ENCODE measurements at places on chromosomes 12 and 14.

DNA sequence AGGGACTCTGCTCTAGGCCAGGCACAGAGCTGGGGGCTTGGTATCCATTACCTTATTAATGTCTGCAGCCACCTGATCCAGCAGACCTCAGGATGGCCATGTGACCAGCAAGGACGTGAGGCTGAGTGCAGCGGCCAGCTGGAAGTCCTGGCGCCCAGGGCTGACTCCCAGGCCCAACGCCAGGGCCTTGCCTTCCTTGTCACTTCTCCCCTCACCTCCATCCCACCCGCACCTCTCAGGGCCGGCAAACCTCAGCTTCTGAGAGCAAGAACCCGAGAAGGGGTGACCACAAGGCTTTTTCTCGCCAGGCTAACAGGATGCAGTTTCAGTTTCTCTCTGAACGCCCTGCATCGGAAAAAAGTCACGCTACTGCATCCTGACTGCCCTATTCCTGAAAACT, 15.4 kb downstream of the RAB35 start:
- no peak for DNase-seq

GRCh38 chr12:9784816-9785215, 24.1 kb upstream of the CD69 start:
- DNase-seq: no peak

- no peak for DNase-seq
Measured at GRCh38 chr12:11673666-11674461, 24.4 kb downstream of the ETV6 start.

DNA sequence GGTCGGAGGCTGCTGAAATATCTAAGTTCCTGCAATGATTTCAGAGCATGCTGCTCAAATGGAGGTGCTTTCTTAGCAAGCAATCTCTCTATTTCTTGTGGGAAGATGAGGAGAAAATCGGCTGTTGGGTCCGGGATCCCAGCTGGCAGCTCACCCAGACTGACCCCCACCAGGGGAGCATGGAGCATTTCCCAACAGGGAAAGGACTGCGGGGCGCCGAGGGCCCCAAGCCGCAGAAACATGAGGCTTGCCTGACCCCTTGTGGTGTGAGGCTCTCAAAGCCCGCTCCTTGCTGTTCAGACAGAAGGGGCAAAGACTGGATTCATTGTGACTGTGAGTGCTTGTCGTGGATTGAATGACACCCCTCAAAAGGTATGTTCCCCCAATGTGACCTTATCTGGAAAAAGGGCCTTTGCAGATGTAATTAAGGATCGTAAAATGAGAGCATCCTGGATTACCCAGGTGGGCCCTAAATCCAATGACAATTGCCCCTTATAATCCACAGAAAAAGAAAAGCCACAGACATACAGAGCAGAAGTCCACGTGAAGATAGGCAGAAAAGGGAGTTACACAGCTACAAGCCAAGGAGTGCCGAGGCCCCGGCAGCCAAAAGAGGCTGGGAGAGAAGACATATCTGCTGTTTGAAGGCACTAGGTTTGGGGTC, 116.3 kb upstream of the VASH1 start:
- DNase-seq: peak; percentile 27

DNA sequence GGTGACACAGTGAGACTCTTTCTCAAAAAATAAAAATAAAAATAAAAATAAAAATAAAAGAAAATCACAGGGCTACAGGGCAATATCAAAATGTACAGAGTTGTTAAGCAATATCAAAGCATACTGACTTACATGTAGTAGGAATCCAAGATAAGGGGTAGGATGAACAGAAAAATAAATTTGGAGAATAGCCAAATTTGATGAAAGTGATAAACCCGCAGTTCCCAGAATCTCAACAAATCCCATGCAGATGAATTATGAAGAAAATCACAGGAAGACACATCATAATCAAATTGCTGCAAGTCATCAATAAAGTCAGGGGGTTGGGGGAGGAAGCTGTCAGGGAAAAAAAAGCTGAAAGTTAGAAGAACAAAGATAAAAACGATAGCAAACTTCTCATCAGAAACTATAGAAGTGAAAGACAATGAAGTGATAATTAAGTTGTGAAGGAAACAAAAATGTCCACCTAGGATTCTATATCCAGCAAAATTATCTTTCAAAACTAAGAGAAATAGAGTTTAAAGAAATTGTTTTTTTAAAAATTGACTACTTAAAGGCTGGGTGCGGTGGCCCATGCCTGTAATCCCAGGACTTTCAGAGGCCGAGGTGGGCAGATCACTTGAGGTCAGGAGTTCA, 15.4 kb downstream of the DDHD1 start:
- no peak for DNase-seq

DNA sequence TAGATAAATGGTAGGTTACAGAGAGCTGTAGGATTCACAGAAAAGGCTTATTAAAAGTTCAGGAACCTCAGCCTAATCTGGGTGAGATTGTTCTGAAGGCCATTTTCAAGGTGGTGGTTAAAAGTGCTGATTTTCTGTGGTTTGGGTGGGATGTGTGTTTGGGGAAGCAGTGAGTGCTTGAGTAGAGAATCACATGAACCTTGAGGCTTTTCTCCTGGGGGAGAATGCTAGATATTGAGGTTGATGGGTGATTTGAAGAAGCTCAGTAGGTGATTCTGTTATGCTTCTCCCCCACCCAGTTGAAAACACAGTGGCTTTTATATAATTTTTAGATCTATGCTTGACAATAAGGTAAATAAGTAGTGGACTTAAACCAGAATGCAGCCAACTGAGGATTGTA, 420.9 kb downstream of the PCNX1 start:
- DNase-seq: no peak

DNA sequence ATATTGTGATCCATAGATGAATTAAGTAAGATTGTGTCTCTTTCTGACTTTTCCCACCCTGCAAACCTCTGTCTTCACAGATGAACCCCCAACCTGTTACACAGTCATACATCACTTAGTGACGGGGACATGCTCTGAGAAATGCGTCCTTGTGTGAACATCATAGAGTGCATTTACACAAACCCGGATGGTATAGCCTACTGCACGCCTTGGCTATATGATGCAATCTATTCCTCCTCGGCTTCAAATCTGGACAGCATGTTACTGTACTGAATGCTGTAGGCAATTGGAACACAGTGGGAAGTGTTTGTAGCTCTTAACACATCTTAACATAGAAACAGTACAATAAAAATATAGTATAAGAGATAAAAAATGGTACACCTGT, 7.4 kb upstream of the TESPA1 start:
- no peak for DNase-seq

- DNase-seq: no peak
Measured at GRCh38 chr12:63098851-63099250, 52.1 kb downstream of the AVPR1A start.

DNA sequence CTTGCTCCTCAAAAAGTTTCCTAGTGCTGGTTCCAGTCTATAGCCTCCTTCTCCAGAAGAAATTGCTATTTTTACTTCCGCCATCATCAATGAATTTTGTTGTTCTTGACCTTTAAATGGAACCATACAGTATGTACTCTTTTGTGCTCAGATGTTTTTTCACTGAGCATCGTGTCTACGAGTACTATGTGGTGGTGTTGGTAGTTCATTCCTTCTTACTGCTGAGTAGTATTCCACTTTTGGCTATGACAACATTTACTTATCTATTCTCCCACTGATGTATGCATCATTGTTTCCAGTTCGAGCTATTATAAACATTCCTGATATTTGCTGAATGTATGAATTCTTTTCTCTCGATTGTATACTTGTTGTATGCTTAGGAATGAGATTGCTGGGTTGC, 28.6 kb downstream of the SLC2A14 start:
- no peak for DNase-seq

DNA sequence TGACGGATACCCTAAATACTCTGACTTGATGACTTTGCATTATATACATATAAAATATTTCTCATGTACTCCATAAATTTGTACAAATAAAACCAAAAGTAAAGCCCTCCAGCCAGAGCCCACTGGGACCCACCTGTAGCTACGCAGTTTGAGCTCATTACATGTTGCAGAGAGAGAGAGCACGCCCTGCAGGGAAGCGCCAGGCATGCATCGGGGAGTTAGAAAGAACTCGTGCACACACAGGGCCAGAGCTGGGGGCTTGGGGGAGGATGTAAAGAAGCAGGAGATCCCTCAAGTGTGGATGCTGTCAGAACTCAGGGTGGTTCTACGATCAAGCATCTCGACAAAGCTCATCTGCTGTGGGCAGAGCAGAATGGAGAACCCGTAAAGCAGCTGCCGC, 178.5 kb upstream of the RTL1 start:
- DNase-seq: no peak

DNA sequence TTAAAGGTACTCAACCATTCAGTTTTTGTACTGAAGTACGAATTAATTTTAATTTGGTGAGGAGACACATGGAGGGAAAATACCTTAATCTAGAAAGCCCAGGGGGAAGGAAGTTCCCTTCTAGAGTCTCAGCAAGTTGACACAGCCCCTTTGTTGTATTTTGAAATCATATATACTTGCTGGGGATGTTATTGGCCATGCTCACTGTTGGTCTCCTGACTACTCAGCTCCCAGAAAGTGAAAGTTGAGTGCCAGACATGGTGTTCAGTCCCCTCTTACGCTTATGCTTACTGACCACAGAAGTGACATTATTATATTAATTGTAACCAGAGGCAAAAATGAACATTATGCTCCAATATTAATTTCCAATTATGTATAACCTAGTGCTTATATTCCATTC, 28.1 kb downstream of the ARF6 start:
- DNase-seq: no peak

GRCh38 chr14:96095581-96096476, 56.7 kb downstream of the C14orf132 start:
- no peak for DNase-seq
